ENCODE measurements at places on chromosomes 6 and 20. TPM values are rescaled to one million over a fixed set of nuclear protein-coding genes. Genes with fewer than 3 reads are reported as not detected.

GRCh38 chr20:1652960-1653359 is 4.6 kb downstream of the SIRPG start:
- DNase-seq: no peak

GRCh38 chr6:115214283-115214682 is 846.4 kb downstream of the FRK start:
- no peak for DNase-seq

LY6G6F gene
- not detected for total RNA-seq

DNA sequence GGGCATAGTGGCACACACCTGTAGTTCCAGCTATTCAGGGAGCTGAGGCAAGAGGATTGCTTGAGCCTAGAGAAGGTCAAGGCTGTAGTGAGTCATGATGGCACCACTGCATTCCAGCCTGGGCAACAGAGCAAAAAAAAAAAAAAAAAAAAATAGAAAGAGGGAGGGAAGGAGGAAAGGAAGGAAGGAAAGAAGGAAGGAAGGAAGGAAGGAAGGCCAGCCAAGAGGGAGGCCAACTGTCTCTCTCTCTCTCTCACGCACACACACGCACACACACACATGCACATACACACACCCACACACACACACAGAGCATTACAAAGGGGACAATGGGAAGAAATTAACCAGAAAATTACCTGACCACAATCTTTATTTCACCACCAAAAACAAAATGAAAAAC is 50.6 kb upstream of the COL9A1 start:
- no peak for DNase-seq

CHRNA4 gene
- 0.16 TPM for total RNA-seq

HCK gene
- 5.5 TPM for total RNA-seq
